Brain microvascular endothelial cell (primary cell): ENCODE measurements at places on chromosomes 16 and 17.

GRCh38 chr17:6041246-6041645 is 28.9 kb upstream of the WSCD1 start:
- no peak for DNase-seq

DNA sequence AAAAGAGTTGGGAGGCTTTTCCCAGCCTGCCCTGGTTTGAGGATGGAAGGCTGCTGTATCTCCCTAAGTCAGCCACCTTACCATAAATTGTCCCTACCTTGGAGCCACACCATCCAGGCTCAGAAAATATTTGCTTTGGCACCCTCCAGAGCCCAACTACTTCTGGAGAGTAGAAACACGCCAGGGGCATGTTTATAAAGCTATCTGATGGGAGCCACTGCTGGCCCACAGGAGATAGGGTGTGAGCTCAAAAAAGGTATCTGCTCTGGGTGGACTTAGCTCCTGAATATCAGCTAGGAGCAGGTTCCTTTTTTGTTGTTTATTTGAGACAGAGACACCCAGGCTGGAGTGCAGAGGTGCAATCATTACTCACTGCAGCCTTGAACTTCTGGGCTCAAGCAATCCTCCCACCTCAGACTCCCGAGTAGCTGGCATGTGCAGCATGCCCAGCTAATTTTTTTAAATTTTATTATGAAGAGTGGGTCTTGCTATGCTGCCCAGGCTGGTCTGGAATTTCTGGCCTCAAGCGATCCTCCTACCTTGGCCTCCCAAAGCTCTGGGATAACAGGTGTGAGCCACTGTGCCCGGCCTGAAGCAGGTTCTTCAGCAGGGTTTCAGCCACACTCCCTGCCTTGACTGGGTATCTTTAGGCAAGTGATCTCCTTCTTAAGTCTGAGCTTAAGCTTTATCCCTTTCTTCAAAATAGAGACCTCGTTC is 147.1 kb downstream of the SALL1 start:
- no peak for DNase-seq

DNA sequence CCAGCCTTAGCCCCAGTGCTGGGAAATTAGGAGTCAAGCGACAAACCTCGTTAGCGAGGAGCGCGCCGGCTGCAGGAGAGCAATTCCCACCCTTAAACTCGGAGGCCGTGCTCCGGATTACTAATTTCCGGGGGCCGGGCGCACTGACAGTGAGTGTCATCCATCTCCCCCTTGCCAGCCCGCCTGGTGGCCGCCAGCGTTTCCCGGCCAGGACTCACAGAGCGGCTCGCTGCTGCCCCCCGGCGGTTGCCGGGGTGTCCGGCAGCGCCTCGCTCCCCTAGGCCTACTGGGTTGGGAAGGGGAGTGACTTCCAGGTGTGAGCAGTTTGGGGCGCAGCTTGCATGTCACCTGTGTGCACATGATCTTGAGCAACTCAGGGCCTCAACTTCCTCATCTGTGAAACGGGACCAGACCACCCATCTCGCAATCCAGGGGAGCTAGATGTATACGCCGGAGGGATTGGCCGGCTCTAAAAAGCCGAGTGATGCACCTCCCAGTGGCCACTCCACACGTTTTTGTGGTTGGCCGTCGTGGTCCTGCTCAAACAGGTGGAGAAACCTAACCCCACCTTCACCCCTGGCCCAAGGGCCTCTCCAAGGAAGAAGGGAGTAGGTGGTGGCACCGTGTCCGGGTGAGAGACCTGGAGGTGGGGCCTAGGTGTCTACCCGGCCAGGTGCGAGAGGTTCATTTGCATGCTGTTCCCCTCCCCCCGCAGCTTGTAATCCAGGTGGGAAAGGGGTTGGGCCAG is 2.5 kb upstream of the GSE1 start:
- DNase-seq = peak; percentile 58

DNA sequence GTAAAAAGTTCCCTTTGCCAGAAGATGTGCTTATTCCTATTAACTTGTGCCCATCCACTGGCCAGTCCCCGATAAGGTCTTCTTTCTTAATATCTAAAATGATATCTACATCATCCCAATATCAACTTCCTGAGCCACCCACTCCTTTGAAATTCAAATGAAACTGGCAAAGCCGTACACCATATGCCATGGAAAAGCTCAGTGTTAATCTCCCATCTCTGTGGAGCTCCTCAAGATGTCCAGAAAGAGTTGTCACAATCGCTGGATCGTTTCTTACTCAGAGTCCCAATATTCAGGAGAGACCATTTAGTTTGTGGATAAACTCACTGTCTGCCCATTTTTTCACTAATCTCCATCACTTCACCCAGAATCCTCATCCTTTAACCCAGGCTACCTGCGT is 420.7 kb downstream of the NPIPA8 start:
- no peak for DNase-seq

DNA sequence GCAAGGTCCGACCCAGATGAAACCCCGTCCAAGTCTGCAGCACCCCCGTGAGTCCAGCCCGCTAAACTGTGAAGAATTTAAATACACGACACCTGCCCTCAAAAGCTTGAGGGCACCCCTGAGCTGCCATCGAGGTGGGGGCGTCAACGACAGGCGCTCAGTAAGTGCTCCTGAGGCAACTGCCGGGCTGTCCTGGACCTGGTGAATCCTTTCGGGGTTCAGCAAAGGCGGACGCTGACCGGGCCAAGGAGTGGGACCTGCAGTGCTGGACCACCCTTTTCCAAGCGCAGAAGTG is 512 bp upstream of the ENDOV start:
- no peak for DNase-seq

DNA sequence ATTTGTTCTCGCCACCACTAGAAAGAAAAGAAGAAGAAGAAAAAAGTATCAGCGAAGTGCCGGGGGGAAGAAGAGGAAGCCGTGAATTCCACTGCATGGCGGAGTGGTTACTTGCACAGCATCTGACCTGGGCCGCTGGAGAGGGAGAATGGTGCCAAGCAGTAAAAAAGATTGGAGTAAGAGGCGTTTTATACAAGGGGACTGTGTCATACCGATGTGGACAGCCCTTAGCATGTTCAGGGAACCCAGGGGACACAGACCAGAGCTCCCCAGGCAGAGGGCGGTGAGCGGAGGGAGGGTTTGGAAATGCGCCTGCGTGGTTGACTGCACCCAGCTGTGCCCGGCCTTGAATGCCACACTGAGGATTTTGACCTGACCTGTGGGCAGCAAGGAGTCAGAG is 52.8 kb downstream of the PLXDC1 start:
- no peak for DNase-seq

- no peak for DNase-seq
Observed at GRCh38 chr17:13016881-13017654, 759 bp downstream of the ELAC2 start.

DNA sequence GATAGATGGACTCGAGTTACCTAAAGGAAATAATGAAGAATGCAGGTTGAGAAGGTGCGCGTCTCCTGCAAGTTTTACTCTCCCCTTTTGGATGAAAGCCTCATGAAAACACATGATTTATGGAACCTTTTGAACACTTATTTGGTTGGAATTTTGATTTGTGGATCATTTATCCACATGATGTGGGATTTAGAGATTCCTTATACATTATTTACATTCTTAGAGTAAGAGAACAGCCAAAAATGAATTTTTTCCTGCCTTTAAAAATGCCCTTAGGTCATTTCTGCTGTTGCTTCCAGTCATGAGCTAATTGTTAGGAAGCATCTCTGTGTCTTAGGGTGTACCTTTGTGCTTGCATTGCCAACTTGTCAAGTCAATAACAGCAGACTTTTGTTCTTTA is 99.9 kb downstream of the RPTOR start:
- DNase-seq = no peak

DNA sequence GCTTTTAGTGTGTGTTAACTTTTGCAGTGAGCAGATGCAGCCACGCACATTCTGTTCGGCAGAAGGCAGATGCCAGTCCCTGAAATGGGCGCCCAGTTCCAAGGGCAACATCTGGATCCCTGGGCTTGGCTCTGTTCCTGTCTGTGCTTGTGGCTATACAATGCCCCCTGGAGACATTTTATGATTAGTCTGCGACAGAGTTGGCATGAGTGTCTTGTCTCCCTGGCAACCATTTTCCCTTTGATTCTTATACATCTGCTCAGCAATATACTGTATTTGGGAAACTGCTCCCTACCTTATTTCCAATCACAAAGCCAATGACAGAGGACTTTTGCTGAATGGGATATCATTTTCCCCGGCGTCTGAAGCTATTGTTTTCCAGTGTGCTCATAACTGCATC is 1629.5 kb upstream of the GOT2 start:
- DNase-seq = no peak

GRCh38 chr16:11181899-11182279 is 74.1 kb downstream of the SOCS1 start:
- no peak for DNase-seq

DNA sequence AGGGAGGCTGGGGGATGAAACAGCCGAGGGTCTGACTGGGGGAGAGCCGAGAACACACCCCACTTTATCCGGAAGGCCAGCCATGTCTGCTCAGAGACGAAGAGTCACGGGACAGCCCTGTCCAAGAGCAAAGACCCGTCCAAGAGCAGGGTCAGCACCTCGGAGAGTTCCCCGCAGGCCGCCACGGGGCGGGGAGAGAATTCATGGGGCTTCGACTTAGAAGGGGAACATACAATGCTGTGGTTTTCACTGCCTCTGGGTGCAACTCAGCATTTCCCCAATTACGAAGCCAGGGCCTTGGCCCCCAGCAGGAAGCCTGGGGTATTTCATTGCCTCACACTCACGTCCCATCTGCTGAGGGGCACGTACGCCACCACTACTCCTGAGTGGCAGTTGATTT is 59.3 kb downstream of the JPH3 start:
- peak; percentile 29 for DNase-seq

DNA sequence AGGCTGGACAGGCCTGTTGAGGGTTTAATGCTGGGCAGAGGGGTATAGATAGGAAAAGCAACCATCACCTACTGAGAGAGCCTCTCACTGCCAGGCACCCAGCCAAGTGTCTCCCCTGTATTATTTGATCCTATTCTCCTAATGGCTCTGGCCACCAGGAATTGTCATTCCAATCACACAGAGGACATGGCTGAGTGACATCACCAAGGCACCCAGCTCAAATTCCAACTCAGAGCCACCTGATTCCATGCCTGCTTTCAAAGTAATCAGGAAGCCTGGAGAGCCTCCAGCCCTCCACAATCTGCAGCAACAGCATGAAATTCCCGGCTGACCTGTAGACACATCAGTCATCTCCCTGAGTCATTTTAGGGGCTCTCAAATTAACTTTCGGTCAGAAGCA is 368.9 kb upstream of the C16orf82 start:
- DNase-seq = no peak

DNA sequence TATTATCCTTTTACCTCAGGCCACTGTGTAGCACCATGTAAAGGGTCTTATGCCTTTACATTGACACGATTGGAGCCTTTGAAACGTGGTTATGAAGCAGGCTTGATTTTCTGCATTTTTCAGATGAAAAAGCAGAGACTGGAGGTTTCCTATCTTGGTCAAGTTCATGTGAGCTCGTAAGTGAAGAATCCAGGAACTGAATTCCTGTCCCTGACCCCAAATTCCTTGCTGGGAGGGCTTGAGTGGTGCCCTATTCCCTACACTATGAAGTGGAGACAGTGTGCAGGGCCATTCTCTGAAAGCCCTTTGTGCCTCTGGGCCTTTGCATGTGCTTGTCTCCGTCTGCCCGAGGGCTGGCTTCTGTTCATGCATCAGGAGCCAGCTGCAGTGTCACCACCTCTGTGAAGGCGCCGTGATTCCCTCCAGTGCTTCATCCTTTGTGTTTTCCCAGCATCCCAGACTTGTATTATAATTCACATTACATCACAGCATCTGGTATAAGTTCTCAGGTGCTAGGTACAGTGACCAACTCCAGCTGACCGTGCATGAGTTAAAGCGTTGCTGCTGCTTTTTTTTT is 181.1 kb downstream of the SNX29 start:
- peak; percentile 34 for DNase-seq
